Small intestine (tissue), 16 donors: ENCODE measurements at places on chromosomes 11 and 22.

- peak; percentile 61 for DNase-seq
These were observed 36.6 kb upstream of the VPREB1 start for GRCh38 chr22:22207845-22208564.

- DNase-seq: no peak
These were observed 12.7 kb downstream of the MED15 start for GRCh38 chr22:20520093-20520511.

DNA sequence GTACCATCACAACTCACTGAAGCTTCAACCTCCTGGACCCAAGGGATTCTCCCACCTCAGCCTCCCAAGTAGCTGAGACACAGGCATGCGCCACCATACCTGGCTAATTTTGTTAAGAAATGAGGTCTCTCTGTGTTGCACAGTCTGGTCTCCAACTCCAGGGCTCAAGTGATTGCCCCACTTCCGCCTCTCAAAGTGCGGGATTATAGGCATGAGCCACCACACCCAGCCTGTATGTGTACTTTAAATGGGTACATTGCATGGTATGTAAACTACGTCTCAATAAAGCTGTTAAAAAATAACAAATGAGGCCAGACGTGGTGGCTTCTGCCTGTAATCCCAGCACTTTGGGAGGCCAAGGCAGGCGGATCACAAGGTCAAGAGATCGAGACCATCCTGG is 36.2 kb upstream of the DDX6 start:
- no peak for DNase-seq

DNA sequence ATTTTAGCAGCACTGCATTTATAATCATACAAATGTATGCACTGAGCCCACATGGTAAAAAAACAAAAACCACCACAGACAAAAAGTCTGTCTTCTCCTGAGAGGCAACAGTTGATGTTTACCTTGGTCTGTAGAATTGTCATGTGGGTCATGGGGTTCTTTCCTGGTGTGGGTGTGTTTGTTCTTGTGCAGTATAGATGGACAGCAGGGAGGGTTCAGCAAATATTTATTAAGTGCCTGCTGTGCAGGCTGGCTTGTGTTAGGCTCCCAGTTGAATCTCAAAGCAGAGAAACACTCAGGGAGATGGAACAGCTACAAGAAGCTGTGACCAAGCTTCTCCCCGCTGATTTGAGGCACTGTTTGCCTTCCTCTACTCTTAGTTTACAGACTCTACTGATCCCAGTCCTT is 82.2 kb downstream of the PISD start:
- peak; percentile 47 for DNase-seq

GRCh38 chr22:25182131-25183110 is 17.2 kb upstream of the CRYBB3 start:
- DNase-seq: no peak

GRCh38 chr22:24758164-24758799 is 16.2 kb downstream of the PIWIL3 start:
- peak; percentile 58 for DNase-seq

DNA sequence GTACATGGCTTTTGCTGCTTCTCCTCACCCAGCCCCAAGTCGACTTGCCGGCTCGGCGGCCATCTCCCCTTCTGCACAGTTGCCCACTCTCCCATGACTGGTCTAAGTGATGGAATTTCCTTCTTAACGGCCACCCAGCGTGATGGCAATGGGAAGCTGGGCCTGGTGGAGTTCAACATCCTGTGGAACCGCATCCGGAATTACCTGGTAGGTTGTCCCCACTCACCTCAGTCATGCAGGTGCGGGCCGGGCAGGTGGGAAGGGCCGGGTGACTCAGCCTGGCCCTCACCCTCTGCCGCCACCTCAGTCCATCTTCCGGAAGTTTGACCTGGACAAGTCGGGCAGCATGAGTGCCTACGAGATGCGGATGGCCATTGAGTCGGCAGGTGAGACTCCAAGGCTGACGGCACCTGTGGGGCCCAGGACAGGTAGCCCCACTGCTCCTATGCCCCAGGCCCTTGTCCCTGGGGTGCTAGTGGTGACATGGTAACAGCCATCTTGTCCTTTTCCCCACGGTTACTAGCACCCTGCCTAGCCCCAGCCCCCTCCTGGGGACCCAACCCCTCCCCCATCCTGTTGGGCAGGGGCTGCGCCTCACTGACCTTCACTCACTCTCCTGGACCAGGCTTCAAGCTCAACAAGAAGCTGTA is 28.1 kb downstream of the CAPN1 start:
- DNase-seq: no peak

DNA sequence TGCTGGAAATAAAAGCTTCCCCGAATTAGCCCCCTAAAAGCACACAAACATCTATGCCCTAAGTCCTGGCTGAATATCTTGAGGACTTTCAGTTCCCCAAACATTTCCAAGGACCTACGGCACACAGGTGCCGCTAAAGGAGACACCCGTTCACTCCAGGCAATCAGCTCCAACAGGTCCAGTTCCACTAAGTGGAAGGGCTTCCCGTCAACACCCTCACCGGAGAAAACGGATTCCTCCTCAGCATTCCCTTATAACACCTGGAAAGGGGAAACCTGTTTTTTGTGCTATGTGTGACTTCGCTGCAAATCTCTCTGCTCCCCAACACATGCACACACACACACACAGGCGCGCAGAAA is 3.9 kb downstream of the TENM4 start:
- DNase-seq: no peak

GRCh38 chr11:64230171-64230984 is at the start of gene DNAJC4:
TSS of gene DNAJC4 (plus strand) at chr11:64230548. CDS start at chr11:64230855, 307 bp downstream.
- DNase-seq: peak; percentile 96

DNA sequence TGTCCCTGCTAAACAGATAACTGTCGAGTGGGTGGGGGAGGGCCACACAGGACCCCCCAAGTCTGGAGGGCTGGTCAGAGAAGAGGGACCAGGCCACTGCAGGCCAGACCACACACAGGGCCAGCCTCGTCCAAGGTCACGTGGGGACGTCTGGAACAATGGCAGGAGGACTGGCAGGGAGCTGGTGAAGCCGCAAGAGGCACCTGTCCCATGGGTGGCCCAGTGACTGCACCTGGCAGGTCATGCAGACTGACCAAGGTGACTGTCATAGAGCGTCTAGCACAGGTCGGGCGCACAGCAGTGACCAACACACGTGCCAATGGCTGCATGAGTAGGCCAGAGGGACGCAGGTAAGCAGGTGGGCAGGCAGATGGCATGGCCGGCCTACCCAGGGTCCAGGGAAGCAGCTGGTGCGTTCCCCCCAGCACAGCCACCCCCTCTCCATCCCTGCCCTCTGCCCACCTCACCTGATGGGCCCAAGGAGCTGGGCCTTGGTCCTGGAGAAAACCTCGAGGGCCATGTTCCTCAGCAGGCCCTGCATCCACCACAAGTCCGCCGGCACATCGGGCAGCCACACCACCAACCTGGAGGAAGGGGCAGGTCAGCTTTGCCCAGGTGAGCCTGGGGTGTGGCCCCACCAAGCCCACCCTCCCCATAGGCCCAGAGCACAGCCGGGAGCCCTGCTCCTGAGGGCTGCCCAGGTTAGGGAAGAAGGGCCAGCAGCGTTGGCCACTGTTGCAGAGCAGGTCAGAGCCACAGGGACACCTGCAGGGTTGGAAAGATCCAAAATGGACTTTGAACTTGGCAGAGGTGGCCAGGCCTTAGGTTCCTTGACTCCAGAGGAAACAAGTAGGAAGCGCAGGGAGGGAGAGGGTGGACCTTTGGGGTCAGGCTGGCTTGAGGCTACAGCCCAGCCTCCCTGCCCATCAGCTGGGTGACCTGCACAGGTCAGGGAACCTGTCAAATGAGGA is 10.4 kb downstream of the PNPLA5 start:
- peak; percentile 30 for DNase-seq

DNA sequence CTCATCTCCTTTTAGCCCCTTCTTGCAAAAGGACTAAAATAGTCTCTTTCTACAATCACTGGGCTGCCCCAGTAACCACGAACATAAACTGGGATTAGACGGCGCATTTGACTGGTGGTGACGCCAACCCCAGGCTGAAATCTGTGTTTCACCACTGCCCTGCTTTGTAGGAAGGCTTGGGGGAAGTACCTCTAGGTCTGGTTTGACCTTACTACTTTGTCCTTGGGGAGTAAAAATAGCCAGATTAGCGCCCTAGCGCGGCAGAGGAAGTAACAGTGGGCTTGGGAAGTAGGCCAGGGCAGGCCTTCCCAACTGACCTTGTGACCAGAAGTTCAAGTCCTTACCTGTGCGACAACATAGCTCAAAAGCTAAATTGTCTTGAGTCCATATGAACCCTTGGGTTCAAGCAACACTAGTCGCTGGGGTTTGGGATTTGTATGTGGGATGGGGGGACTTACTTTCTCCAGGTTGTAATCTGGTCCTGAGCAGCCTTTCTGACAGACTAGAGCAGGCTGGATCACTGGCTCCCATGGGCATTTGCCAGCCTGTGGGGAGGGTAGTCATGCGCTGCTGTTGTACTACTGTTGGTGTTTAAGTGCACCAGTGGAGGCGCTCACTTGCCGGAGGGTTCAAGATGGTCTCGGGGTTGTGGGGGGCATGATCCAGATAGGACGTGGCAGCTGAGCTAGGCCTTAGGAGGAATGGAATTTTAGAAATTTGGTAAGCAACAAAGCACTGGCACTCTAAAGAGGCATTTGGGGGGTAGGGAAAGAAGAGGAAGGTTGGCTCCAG is 953 bp upstream of the PACS1 start:
- DNase-seq: no peak

DNA sequence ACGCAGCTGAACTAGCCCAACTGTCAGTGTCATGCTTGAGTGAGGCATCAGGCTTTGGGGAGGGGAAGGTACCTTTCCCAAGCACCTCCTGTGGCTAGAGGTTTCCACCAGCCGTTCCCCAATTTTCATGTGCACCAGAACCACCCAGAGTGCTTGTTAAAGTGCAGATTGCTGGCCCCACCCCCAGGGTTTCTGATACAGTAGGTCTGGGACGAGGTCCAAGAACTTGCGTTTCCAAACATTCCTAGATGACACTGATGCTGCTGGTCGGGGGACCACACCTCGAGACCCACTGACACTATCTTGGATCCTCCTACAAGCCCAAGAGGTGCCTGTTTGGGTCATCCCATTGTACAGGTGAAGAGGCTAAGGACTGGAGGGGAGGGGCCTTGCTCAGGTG is 59.8 kb downstream of the PDE2A start:
- no peak for DNase-seq

GRCh38 chr11:65423516-65424204 is 1.1 kb downstream of the NEAT1 start:
- DNase-seq: no peak

DNA sequence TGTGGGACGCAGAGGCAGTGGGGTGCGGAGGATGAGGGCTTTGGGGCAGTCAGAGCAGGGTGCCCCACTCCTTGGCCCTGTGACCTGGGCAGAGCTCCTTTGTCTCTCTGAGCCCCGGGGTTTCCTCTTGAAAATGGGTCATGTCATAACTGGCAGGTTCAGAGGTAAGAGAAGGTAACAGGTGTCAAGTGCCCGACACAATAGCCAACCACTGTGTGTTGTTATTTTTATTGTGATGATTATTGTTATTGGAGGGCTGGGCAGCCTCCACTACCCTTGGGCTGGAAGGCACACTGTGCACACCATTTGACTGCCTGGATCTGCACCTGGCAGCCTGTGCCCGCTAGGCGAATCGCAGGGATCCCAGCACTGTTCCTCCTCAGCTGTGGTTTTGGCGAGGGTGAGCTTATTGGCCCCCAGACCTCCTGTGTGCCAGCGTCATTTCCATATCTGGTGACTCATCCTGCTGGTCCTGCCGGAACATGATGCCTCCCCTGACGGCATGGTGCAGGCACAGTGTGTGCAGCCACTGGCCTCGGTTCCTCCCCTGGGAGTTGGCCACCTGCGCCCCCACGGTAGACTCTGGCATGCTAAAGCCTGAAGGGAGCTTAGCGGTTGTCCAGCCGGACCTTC is 15.4 kb upstream of the SOX10 start:
- peak; percentile 23 for DNase-seq

DNA sequence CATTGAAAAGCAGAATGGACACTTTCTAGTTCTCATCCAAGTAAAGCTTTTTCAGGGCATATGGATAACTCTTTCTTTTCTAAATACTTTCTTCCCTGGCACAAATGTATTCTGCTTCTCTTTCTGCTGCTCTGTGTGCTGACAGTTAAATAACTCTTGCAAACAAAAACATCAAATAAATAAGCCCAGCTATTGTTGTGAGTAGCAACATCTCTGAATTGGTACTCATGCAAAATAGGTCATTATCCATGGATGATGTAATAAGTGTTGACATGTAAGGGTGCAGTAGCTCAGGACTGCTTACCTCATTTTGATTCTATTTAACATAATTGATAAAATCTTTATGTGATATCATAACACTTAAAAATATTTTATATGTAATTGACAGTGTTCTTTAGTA is 164.3 kb downstream of the MSANTD4 start:
- DNase-seq: no peak

DNA sequence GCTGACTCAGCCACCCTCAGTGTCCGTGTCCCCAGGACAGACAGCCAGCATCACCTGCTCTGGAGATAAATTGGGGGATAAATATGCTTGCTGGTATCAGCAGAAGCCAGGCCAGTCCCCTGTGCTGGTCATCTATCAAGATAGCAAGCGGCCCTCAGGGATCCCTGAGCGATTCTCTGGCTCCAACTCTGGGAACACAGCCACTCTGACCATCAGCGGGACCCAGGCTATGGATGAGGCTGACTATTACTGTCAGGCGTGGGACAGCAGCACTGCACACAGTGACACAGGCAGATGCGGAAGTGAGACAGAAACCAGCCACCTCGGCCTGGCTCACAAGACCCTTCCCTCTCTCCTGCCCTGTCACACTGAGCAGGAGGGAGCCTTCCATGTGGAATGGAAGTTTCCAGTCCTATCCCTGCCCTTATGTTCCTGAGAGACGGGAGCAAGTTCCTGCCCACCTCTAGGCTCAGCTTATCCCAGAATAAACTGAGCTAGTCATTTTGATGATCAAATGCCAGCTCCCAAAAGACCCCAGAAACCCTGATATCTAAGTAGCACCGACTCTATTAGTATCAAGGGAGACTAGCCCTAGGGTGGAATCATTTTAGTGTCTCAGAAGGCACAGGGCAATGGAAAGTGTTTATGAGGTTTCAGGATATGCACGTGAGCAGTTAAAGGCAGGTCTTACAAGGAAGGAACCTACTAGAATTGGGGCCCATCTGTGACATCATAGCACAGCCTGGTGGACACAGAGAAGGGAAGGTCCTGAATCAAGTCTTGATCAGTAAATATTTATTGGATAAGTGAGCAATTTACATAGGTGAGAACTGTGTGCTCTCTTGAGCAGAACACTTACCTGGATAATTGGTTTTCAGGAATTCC is 6.3 kb upstream of the IGLL5 start:
- no peak for DNase-seq

DNA sequence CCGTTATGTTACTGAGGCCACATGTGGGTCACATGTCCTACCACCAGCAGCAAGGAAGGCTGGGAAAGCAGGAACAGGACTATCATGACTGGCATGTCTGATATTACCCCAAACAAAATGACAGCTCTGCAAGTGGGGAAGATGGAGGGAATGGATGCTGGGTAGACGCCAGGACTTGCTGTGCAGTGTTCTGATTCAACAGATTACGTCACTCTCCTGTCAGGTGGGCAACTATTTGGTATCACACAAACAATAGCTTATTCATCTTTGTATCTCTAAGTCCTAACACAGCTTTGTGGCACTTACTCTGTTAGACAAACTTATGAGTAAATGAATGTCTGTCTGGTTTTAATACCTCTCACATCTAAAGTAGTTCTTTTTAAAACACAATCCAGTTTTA is 105.2 kb downstream of the SPON1 start:
- no peak for DNase-seq
